ENCODE measurements at places on chromosomes 7 and 10.
A peak's percentile ranks its signal among the peaks of the same experiment; 100 is the strongest.

DNA sequence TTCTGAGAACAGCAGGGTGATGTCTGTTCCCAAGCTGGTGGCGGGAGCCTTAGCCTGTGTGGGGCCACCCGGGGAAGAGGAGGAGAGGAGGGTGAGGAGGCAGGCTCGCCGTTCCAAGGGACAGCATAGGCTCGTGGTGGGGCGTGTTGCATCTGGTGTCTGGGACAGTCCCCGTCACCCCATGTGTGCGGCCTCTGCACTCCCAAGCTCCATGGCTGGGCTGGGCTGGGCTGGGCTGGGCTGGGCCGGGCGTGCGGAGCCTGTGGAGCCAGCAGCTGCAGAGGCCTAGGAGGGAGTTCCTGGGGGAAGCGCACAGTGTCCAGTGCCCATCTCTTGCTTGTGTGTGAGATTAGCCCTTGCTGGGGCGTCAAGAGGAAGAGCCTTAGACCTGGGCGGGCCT lies 20.9 kb upstream of the TTYH3 start:
- DNase-seq = no peak

- DNase-seq = no peak
These were observed 28.1 kb upstream of the PLXDC2 start for GRCh38 chr10:19788075-19788686.

- no peak for DNase-seq
These were observed 16.8 kb upstream of the GNAT3 start for GRCh38 chr7:80528689-80529088.

DNA sequence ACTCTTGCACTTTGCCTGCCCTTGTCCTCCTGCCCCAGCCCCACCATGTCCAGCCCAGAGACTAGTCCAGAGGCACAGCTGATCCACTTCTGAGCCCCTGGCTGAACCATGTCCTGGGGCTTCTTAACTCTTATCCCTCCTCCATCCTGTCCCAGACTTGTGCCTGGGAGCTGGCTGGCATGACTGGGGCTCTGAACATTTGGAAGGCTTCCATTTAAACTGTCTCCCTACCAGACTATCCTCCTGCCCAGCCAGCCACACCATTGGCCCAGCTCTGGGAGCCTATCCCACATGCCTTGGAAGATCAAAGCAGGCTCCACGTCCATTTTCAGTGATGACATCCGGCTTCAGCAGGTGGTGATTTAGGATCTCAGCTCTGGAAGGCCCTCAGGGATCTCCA lies 57.4 kb downstream of the FAM241B start:
- no peak for DNase-seq

DNA sequence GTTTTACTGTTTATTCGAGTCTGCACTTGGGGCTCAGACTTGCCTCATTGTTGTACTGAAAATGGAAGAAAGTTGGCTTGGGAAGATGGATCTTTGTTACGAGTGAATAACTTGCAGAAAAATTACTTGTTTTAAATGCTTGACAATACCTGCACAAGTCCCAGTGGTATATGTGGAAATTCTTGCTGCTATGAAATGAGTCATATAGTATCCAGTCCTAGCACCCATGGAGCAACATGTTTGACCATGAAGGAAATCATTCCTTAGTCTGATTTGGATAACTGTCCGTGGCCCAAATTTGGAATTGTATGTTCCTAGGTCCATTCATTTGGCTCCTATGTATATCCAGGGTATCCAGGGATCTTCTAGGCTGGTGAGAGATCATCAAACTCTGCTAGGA lies 1096.8 kb downstream of the KCNMA1 start:
- no peak for DNase-seq

DNA sequence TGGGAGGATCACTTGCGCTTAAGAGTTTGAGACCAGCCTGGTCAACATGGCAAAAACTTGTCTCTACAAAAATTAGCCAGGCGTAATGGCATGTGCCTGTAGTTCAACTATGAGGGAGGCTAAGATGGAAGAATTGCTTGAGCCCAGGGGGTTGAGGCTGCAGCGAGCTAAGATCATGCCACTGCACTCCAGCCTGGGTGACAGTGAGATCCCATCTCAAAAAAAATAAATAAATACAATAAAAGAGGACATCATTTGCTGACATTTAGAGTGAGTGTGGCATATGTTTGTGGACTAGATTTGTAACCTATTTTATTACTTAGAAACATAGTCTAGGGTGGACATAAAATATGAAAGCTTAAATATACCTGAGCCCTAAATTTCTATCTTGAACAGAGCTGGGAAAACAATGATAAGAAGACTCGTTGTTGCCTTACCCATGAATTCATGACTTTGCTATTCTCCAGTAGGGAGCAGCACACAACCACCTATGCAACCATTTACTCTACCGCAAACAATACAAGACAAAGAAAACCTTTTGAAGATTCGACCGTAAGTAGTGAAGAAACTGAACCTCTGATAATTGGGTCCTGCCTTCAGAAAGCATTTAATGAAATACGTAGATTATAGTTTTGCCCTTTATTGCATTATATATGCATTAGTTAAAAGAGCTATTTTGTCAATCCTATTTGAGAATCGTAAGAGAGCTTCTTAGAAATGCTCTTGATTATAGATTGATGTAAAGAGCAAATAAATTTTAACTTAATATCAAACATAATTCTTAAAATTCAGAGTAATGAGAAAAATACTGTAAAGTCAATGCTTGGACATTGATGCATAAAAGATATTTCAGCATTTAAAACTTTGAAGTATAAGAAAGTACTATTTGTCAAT lies 83.5 kb downstream of the GNAT3 start:
- peak; percentile 52 for DNase-seq

DNA sequence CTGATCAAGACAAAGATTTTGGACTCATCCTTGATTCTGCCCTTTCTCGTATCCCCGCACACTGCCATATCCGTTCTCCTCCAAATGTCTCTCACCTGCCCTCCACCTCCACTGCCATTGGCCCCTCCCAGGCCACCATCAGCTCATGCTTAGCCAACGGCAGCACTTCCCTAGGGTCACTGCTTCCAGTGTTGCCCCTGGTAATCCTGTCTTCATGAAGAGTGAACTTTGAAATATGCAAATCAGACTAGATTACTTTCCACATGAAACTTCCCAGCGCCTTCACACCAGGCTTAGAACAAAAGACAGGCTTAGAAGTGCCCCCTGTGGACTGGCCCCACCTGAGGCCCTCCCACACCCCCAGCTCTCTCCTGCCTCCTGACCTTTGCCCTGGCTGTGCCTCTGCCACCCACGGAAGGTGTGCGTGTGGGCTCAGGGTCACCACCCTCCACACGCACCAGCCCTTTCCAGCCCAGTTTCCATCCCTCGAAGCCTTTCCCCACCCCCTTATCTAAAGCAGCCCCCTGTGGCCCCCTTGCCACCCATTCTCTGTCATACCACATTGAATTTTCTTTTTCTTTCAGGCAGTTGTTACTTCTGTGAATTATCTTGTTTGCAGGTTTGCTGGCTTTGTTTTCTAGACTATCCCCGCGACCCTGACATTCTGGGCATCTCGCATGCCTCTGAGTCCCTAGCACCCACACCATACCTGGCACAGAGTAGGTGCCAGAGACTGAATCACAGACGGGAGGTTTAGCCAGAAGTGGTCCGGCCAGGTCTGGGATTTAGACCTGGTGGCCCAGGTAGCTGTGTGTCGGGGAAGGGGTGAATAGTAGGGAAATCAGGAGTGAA lies 26.8 kb upstream of the C10orf53 start:
- no peak for DNase-seq

GRCh38 chr10:110612087-110612486 lies 32.0 kb upstream of the RBM20 start:
- DNase-seq = no peak

- DNase-seq = no peak
These were observed 5.5 kb downstream of the GSTO1 start for GRCh38 chr10:104259999-104260774.

GRCh38 chr10:43649185-43649523 lies 473 bp upstream of the ZNF32 start:
- DNase-seq = no peak

DNA sequence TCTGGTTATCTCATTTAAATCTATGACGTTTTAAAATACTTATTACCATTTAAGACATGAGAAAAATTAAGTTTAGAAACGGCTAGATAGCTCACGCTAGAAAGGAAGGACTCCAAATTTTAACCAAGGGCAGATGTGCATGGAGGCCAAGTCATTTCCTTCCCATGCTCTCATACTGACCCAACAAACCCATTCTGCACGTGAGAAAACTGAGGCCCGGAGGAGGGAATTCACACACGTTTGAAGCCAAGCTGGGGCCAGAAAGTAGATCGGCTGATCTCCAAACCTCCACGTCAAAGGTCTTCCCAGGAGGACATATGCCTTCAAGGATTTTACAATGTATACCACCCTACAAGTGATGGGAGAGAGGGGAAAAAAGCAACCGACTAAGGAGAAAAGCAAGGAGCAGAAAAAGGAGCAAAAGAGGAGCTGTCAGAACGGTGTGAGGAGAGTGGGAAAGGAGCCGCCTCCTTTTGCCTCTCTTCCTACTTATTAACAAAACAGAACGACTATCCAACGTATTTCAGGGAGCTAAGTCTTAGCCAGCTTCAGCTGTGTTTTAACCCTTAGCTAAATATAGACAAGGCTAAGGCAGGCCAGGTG lies 645 bp upstream of the SIRT1 start:
- DNase-seq = no peak

GRCh38 chr10:131315344-131315743 lies 3.8 kb upstream of the TCERG1L start:
- DNase-seq = no peak
